ENCODE measurements at places on chromosomes 3 and 15. TPM values are rescaled to one million over a fixed set of nuclear protein-coding genes. Genes with fewer than 3 reads are reported as not detected.

Gene CDC25A
- polyA plus RNA-seq, result 0.32 TPM

Gene SERPINI2
- polyA plus RNA-seq, result 0.08 TPM

Gene ZNF660
- 1.9 TPM for polyA plus RNA-seq

Gene SAMD7
- not detected for polyA plus RNA-seq

Gene AMOTL2
- 49.6 TPM for polyA plus RNA-seq

Gene DAPK2
- 1.3 TPM for polyA plus RNA-seq

Gene LDHAL6B
- not detected for polyA plus RNA-seq

Gene SLC9C1
- not detected for polyA plus RNA-seq

Gene ARF4
- polyA plus RNA-seq, result 129 TPM

Gene LEKR1
- 0.37 TPM for polyA plus RNA-seq

Gene GOLGA6L25
- polyA plus RNA-seq, result not detected

Gene GLDN
- 1.5 TPM for polyA plus RNA-seq

Gene PRRT3
- 2.8 TPM for polyA plus RNA-seq
